ENCODE measurements at places on chromosomes 7 and 10. TPM values are rescaled to one million over a fixed set of nuclear protein-coding genes. Genes with fewer than 3 reads are reported as not detected.

ASB10 gene
- 4.9 TPM for total RNA-seq

JAKMIP3 gene
- total RNA-seq: 1.0 TPM

ASZ1 gene
- total RNA-seq: not detected

PGAM2 gene
- total RNA-seq: 433 TPM

PLEKHS1 gene
- 1.4 TPM for total RNA-seq

- DNase-seq: peak; percentile 22
These were observed 82.8 kb downstream of the ALOX5 start for GRCh38 chr10:45456822-45457221.

GRCh38 chr7:100476903-100477870, 1.8 kb downstream of the TSC22D4 start:
- DNase-seq: peak; percentile 24

DNA sequence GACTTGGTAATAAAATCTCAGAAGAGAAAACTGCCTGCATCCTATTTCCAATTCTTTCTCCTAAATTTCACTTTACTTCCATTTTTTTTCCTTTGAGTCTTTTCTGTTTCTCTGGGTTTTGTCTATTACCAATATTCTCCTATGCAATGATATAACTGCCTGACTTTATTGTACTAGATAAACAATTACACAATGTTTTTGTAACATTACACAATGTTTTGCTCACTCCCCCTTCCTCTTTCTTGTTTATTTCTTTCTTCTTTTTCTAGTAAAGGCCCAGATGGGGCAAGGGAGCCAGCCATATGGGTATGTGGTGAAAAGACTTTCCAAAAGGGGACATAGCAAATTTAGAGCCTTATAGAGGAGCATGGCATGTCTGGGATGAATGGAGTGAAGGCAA, 278.7 kb upstream of the PHYHIPL start:
- no peak for DNase-seq

DNA sequence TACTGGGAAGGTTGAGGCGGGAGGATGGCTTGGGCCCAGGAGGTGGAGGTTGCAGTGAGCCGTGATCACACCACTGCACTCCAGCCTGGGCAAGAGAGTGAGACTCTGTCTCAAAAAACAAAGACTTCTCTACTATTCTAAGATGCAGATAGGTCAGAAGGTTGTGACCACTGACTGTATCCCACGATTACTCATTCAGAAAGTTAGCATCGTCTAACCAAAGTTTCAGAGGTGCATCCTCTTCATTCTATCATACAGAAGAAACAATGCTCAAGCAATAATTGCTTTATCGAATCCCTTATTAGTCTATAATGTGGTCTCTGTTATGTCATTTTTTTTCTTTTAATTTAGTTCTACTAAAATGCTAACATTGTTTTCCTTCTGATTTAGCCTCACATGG, 348.7 kb upstream of the LRGUK start:
- no peak for DNase-seq

DNA sequence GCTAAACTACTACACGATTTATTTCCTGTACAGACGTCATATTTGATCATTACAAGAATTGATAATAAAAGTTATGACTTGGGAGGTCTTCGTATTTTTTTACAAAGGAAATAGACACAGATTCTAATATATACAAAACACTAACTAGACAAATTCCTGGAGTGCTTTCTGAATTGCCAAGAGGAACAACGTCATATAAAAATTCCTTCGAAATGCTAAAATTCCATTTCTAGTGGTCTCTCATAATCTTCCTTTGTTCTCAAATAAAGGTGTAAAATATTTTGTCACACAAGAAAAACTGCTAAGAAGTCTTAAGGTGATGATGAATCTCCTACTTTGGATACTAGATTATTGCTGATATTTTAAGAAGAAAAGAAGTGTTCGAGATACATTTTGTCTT, 85.4 kb downstream of the CDK6 start:
- DNase-seq: no peak

GRCh38 chr10:58957517-58957916, 218.9 kb upstream of the PHYHIPL start:
- no peak for DNase-seq

DNA sequence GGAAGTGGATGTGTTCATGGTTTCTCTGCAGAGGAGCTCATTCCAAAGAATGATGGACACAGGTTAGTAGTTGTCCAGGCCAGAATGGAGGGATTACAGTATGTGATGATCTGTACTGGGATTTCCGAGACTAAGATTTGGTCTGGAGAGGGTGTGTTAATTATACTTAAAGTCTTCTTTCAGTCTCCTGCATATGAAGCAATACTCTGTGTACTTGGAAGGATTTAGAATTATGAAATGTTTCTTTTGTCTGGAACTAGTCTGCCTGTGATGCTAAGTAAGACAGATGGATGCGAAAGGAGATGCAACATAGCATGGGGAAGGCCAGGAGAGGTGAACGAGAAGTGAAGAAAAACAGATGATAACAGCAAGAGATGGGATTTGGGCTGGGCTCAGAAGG, 305.1 kb upstream of the LYZL1 start:
- no peak for DNase-seq

GRCh38 chr10:97788552-97789442, 17.0 kb upstream of the SFRP5 start:
- DNase-seq: no peak

- DNase-seq: no peak
These were observed 21.0 kb downstream of the AHR start for GRCh38 chr7:17319164-17320101.

DNA sequence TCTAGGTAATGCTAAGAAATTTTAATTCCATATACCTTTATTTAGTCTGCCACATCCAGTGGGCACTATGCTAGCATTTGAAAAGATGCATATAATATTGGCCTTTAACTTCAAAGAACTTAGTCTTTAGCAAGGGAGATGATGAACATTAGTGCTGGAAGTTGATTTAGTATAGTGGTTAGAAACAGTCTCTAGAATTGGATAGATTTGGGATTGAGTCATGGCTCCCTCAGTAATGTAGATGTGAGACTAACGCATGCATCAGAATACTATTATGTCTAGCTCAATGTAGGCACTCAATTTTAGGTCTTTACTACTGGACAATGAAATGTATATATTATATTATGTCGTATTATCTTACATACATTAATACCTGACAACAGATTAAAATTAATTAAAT, 5.8 kb downstream of the DKK1 start:
- DNase-seq: no peak

GRCh38 chr7:24504836-24505235, 68.4 kb upstream of the PALS2 start:
- DNase-seq: peak; percentile 67

DNA sequence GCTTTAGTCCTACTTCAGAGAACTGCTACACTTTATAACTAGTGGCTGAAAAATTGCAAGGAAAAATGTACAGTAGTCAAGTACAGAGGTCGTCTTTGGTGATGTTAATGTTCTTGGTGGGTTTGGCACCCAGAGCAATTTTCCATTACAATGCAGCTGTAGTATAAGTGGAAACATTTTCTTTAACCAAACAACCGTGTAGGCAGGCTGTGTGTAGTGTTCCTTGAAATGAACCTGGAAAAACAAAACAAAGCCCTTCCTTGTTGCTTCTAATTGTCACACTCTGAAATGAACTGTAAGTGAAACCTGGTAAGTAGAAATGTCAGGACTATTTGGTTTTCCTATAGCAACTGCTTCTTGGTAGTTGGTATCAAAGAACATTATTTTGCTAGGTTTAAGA, 256.9 kb downstream of the MDFIC start:
- DNase-seq: peak; percentile 68

GRCh38 chr7:137978464-137979237, 23.2 kb downstream of the CREB3L2 start:
- DNase-seq: no peak

DNA sequence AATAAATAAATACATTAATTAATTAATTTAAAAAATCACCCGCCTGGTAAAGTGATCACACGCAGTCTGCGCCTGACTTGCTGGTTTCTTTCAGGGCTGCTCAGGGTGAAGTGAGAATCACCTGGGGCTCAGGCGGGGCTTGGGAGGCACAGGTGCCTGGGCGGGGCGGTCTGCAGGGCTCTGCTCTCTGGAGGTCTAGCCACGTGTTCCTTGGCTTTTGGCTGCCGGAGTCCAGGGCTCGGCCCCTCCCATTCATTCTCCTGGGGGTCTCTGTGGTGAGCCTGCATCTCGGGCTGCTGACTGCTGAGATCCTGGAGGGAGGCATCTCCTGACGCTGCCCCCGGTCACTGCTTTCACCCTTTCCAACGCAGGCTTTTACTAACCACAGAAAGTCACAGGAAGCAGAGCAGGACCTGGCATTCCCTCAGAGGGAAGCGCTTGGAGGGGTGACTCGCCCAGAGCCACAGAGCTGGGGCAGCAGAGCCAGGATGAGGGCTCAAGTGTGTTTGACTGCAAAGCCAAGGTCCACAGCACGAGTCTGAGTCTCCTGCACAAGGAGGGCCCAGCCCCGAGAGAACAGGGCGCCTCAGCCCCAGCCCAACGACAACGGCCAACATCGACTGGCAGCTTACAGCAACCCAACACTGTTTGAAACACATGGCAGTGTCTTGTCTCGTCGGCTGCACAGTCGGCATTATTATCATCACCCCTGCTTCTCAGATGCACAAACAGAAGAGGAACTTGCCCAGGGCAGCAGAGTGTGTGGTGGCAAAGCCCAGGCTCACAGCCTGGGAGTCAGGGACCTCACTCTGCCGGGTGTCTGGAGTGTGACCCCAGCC, 22.4 kb upstream of the MNX1 start:
- no peak for DNase-seq
